ENCODE measurements at places on chromosomes 16 and 17.
A peak's percentile ranks its signal among the peaks of the same experiment; 100 is the strongest.

DNA sequence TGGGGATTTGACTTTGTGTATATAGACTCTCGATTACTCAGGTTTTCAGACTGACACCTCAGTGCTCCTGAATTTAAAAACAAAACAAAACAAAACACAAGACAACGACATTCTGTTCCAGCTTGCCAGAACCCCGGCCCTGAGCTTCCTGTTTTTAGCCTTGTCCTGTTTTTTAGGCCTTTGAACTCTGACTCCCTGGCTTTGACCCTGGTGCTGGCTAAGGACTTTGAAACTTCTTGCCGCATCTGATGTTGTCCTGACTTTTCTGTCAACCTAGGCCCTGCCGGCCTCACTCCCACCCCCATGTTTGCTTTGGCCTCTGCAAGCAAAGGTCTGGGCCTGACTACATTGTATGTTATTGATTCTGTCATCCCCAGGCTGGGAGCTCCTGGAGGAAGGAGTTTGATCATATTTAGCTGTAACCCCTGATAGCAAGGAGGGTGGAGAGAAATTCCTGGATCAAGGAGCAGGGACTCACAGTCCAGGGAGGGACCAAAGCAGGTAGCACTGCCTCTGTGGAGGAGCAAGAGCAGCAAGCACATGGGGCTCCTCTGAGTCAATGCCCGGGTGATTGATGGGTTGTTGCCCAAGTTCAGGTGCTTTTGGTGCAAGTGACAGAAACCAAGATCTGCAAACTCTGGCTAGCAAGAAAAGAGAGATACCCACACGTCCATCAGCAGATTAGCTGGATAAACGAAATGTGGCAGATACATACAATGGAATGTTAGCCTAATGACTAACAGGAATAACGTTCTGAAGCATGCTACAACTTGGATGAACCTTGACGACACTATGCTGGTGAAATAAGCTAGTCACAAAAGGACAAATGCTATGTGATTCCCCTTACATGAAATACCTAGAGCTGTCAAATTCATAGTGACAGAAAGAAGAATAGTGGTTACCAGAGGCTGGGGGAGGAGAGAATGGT lies 7.7 kb downstream of the CCL16 start:
- peak; percentile 9 for DNase-seq

GRCh38 chr17:38544839-38545209 lies 60.9 kb downstream of the SRCIN1 start:
- DNase-seq, result no peak

DNA sequence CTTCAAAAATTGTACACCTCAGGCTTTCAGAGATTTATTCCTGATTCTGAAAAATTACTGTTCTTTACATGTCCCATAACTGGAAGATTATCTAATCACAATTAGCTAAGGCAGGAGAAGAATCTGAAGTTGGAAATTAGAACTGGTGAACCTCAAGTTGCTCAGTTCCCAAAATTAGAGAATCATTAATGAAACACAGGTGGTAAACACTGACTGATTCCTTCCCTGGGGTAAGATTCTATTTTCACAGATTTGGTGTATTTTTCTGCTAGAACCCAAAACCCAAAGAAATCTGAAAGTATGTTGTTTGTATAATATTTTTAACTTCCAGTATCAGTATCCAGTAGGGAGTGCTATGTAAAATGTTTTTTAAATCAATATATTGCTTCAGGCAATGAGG lies 25.7 kb downstream of the PHKB start:
- DNase-seq, result no peak

DNA sequence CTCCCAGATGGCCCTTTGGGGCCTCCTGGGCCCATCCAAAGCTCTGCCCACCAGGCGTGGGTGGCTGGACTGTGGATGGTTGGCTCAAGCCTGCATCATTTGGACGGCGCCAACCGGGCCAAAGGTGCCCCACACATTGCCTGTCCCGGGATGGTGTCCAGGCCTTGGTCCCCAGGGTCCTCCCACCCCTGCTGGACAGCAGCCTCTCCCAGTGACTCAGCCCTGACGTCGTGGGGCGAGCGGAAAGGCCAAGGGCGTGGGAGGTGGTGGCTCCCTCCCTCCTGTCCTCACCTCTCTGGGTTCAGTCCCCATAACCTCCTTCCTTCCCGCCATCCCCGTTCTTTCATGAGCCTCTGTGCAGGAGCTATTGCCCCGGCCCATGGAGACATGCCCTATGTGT lies 42.1 kb upstream of the DLX4 start:
- peak; percentile 33 for DNase-seq

DNA sequence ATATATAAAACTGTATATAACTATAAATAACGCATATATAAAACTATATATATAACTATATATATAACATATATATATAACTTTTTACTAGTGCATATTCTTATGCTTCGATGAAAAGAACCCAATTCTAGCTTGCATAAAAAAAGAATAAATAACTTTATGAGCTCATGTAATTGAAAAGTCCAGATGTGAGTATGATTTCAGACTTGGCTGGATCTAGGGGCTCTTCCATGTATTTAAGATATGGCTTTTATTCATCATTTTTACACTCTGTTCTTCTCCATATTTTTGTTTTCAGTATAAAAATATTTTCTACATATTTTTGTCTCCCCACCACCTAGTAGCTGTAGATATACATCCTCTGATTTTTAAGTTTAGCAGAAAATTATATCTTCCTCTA lies 417.5 kb downstream of the CDH11 start:
- DNase-seq, result no peak

- DNase-seq, result no peak
These were observed 7.7 kb upstream of the RBFOX3 start for GRCh38 chr17:79618383-79619067.

- DNase-seq, result no peak
These were observed 256.1 kb downstream of the CPPED1 start for GRCh38 chr16:12547608-12547922.

GRCh38 chr17:40910441-40910841 lies 25.4 kb upstream of the KRT20 start:
- peak; percentile 89 for DNase-seq

DNA sequence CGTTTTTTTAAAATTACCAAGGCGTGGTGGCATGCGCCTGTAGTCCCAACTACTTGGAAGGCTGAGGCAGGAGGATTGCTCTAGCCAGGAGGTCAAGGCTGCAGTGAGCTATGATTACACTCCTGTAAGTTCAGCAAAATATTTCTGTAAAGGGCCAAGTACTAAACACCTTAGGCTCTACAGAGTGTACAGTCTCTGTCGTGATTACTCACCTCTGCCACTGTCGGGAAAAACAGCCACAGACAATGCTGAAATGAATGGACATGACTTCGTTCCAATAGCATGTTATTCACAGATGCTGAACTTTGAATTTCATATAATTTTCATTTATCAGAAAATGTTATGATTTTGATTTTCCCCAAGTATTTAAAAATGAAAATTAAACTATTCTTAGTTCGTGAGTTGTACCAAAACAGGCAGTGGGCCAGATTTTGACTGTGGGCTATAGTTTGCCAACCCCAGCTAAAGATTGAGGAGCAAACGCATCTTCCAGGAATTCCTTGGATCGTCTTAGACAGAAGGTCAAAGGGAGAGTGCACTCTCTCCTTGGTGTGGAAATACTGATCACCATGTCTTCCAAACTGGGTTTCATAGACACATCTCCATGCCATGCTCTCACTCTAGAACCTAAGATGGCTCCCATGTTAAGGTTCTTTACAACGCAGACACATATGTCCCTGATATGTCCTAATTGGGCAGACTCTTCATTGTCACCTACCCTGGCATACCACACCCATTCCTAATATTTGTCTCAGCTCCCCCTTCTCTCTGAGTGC lies 89.5 kb downstream of the MARF1 start:
- DNase-seq, result peak; percentile 54

DNA sequence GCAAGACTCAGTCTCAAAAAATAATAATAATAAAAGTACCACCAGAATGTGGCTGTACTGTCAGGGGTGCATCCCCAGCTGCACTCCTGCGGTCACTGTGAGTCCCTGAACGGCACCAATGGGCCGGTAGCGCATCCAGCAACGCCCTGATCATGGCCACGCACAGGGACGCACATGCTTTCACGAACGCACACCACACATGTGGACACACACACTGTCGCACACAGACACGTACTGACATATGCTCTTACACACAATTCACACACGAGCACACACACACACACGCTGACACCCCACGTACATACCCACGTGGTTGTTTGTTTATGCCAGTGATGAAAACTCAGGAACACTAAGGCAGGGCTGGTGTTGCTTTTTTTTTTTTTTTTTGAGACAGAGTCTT lies 21.8 kb downstream of the DOC2B start:
- DNase-seq, result no peak

- no peak for DNase-seq
These were observed 248.7 kb downstream of the RBFOX3 start for GRCh38 chr17:79361873-79362771.

DNA sequence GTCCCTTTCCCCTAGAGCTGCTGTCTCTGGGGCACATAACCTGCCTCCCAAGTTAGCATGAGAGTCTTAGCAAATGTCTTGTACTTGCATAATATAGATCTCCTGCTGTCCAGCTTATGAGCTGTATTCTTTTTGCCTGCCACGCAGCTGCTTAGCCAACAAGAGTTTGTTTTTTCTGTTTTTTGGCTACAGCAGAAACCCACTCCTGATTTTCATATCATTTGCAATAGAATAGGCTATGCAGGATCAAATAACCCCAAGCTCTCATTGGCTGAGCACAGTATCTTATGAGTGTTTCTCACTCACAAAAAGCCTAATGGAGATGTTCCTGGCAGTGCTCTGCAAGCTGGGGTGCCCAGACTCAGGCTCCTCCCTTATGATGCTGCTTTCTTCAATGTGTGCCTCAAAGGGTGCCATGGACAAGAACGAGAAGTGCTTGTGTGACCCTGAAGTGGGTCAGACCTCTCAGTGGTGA lies 23.1 kb downstream of the B9D1 start:
- no peak for DNase-seq

Data from AG10803 (cell line).